K562 (cell line): ENCODE measurements at places on chromosomes 11 and 22.

DNA sequence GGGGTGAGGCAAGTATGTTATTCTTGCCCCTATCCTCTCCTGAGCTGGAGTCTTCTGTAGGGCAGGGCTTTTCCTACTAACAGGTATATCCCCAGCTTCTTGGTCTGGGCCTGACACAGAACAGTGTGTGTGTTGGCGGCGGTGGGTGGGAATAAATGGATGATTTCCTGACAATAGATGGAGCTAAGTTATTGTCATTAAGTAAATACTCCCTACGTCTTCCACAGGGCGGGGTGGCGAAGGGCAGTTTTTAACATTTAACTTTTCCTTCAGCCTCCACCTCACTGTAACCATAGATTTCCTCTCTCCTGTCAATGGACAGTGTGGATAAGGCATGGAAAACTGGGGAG is 11.7 kb upstream of the SMPD1 start:
- no peak for DNase-seq

DNA sequence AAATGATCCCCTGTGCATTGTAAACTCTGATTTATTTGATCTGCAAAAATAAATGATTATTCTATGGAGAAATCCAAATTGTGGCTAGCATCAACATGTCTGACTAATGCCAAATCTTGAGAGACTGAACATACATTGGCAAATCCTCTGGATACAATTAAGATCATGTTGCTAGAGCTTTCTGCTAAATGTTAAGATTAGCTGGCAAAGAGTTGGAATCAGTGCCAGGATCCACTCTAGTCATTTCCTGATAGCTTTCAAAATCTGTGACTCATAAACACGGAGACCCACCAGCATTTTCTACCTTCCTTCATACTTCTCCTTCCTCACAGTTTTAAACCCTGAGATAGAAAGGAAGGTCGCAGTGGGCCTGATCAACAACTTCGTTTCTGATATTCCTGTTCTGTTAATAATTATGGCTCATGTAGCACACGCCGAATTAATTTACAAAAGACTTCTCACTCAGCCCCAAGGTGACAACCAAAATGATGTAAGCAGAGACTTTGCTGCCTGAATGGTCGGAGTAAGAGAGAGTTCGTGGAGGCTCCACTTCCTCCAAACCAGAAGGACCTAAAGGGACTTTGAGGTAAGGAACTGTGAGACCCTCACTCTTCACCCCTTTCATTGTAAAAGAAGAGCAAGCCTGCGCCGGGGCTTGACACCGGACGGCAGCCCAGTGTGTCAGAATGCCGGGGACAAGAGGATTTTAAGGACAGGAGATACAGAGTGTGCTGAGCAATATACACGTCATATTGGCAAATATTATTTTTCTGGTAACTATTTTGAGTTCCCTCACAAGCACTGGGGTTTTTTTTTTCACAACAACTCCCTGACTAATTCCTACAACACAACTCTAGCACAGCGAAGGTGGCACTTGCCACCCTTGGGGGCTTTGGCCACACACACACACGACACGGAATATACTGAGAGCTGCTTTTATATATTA is 42.0 kb downstream of the SERPINH1 start:
- no peak for DNase-seq

DNA sequence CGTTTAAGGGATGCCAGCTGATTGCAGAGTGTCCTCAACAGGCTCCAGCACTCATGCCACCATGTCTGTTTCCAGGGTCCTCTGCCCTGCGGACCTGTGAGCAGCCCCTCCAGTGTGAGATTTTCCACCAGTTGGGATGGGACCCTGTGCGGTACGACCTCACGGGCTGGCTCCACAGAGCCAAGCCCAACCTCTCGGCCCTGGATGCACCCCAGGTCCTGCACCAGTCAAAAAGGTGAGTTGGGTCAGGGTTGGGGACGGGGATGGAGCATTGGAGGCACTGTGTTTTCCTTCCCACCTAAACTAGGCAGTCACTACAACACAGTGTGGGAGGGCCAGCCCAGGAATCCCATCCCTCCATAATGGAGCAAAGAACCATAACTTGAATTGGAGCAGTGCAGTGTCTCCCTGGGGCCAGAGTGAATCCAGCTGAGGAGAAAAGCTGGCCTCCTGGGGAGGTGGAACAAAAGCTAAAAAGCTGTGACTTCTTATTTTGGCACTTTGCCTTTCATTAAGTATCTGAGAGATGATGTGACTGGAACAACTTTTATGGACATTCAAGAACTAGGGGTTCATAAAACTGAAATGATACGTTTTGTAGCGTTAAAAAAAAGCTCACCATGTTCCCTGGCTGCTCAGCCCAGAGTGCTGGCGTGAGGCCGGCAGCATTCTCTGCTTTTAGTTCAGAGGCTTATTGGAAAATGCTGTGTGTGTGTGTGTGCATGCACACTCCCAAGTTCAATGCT is 101.8 kb downstream of the MYO18B start:
- no peak for DNase-seq

DNA sequence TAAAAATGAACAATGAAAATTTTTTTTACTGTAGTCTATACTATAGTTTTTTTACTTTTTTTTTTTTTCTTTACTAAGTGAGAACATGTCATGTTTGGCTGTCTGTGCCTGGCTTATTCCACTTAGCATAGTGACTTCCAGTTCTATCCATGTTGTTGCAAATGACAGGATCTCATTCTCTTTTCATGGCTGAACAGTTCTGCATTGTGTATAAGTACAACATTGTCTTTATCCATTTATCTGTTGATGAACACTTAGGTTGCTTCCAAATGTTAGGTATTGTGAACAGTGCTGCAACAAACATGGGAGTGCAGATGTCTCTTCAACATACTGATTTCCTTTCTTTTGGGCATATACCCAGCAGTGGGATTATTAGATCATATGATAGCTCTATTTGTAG is 88.1 kb upstream of the CCDC90B start:
- no peak for DNase-seq

GRCh38 chr11:108880510-108880909 is 215.6 kb downstream of the DDX10 start:
- DNase-seq, result no peak

DNA sequence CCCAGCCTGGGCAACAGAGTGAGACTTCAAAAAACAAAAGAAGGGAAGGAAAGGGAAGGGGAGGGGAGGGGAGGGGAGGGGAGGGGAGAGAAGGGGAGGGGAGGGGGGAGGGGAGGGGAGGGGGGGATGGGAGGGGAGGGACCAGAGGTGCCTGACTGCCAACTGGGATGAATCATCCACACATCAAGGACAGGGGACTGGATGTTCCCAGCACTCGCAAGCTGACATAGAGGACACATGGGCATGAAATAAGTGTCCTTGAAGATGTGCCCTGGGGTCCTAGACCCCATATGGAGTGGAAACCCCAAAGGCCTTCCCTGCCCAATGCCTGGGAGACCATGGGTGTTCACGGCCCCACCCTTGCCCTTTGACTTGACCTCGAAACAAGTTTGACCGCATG is 19.8 kb downstream of the TST start:
- no peak for DNase-seq

DNA sequence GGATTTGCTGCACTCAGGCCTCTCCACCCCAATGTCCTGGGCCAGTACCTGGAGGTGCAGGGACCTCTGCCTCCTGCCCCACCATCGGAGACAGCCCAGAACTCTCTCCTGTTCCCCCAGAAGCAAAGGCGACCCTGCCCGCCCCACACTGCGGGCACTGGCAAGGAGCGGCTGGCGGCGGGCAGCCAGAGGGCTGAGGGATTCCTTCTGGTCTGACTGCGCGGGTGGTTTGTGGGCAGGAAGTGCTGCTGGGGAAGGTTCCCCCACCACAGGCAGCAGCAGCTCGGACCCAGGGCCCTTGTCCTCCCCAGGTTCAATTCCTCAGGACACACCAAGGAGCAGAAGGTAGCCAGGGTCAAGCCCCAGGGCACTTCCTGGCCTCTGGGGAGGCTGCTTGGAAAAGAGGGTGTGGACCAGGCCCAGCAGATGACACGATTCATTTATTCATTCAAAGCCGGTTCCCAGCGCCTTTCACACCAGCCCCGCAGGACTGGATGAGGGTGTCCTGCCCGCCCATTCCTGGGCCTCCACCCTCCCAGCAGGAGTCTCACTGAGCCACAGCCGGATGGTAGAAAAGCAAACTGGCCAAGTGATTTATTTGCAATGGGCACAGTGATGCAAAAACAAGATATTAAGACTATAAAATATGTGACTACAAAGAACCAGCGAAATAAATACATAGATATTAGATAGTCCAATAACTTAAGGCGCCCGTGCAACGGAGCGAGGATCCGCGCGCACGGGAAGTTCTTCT is 1.2 kb downstream of the PHLDA2 start:
- peak; percentile 39 for DNase-seq
